ENCODE measurements at places on chromosomes 4 and X. TPM values are rescaled to one million over a fixed set of nuclear protein-coding genes. Genes with fewer than 3 reads are reported as not detected.
A peak's percentile ranks its signal among the peaks of the same experiment; 100 is the strongest.

GRCh38 chr4:2768921-2769336 lies 12.8 kb upstream of the TNIP2 start:
- H3K27ac ChIP-seq: no peak overlapping the region
- H3K4me3 ChIP-seq: no peak overlapping the region
- H3K36me3 ChIP-seq: no peaks in the 10 kb centered on the region
- peaks cover 32% of the 10 kb centered on the region for H3K4me1 ChIP-seq
- DNase-seq: no peak

DNA sequence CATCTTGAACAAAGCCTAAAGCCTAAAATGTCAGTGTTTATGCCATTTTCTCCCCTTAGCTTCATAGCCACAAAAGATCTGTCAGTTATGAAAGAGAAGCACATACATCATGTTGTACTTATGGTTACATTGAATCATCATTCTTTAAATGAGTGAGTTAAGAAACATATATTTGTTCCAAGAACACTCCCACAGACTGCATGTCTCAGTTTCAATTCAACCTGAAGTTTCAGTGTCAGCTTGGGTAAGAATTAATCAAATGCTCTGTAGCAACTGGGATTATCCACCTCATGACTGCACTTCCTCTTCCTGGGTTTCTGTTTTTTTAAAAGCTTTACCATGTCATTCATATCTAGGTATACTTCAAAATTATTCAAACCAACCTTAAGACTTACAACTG lies 3.9 kb upstream of the TMPRSS11B start:
- no peak overlapping the region for H3K4me3 ChIP-seq
- DNase-seq: no peak
- H3K4me1 ChIP-seq: peaks cover 17% of the 10 kb centered on the region
- no peaks in the 10 kb centered on the region for H3K36me3 ChIP-seq

DNA sequence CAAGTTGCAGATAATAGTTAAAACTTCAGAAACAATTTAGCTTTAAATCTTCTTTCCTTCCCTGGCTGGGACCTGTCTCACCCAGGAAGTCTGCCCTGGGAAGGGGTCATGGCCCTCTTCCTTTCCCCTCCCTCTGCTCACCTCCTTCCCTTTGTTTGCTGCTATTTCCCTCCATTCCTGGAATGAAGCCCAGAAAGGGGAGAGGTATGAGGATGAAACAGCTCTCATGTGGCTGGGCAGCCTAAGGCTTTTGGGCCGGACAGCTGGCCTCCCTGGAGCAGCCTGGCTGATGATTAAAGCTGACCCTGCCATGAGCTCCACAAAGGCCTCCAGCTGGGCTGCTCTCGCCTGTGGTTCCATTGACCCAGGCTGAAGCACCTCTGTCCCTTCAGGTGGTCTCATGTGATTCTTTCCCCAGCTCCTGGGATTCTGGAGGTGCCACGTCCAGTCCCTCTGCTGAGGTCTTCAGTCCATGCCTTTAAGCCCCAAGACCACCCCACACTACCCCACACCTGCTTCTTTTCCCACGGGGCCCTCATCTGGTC lies 202.1 kb downstream of the PTTG2 start:
- H3K4me3 ChIP-seq: no peak overlapping the region
- peaks cover 17% of the 10 kb centered on the region for H3K36me3 ChIP-seq
- H3K27me3 ChIP-seq: no peaks in the 10 kb centered on the region
- no peak for DNase-seq
- peak overlapping the region; percentile 94 for H3K27ac ChIP-seq
- H3K4me1 ChIP-seq: peaks cover 79% of the 10 kb centered on the region

DNA sequence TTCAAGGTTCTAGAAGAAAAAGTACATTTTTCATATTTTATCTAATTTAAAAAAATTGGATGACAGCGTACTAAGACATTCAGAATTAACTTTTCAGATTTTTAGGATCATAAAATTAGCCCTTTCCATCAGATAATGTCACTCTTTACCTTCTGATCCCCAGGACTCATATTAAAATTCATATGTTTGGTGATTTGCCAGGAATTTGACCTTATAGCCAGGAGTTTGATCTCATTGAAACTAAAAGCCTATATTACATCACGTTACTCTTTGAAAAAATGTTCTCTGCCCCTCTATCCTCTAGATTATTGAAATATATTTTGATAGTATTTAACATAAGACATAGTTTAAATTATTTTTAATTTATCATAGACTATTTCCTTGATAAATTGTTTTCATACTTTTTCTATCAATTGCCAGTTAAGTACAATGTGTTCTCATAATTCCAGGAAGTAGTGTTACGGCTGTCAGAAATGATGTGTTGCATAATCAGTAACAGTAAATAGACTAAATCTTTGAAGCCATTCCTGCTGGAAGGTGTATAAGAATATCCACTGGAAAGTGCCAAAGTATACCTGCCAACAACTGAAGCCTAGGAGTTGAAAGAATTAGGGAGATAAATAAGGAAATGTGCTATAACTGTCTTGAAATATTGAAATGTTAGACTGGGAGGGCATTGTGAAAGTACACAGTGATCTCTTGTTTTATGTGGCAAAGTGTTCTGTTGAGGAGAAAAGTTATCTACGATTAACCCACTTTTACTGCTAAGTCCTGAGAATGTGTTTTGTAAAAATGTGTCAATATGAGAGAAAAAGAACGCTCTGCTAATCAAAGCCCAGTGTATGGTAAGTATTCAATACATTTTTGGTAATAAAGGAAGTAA lies 32.9 kb upstream of the PDGFC start:
- H3K27ac ChIP-seq: no peak overlapping the region
- H3K27me3 ChIP-seq: no peaks in the 10 kb centered on the region
- no peaks in the 10 kb centered on the region for H3K36me3 ChIP-seq
- H3K4me1 ChIP-seq: no peaks in the 10 kb centered on the region
- no peak overlapping the region for H3K4me3 ChIP-seq
- DNase-seq: no peak

GRCh38 chrX:119997570-119997969 lies 54.0 kb upstream of the NKAP start:
- H3K4me1 ChIP-seq: peaks cover 18% of the 10 kb centered on the region
- H3K27me3 ChIP-seq: peaks cover 67% of the 10 kb centered on the region
- no peaks in the 10 kb centered on the region for H3K36me3 ChIP-seq
- no peak overlapping the region for H3K4me3 ChIP-seq
- H3K27ac ChIP-seq: no peak overlapping the region
- no peak for DNase-seq

DNA sequence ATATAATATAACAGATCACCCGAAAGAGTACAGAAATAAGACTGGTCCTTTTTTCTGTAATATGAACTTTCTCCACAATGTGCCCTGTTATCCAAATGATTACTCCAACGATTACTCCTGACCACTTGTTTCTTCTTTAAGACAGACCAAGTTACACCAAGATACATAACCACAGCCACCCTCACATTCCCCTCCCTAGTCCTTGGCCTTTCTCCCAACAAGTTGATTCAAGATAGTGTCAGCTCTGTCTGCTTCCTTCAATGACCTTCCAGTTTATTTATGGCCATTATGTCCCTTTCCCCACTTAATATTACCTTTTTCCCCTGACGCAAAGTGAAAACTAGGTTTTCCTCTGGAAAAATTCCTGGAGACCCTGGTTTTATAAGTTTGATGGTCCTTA lies 397.2 kb downstream of the FAM47B start:
- H3K4me3 ChIP-seq: no peak overlapping the region
- no peak overlapping the region for H3K27ac ChIP-seq
- DNase-seq: no peak

- no peaks in the 10 kb centered on the region for H3K27me3 ChIP-seq
- H3K36me3 ChIP-seq: no peaks in the 10 kb centered on the region
- peaks cover 34% of the 10 kb centered on the region for H3K4me1 ChIP-seq
- DNase-seq: no peak
- H3K4me3 ChIP-seq: no peak overlapping the region
Measured at GRCh38 chr4:98566361-98567008, 91.9 kb downstream of the TSPAN5 start.

- H3K27me3 ChIP-seq: no peaks in the 10 kb centered on the region
- H3K4me1 ChIP-seq: peaks cover 70% of the 10 kb centered on the region
- peak overlapping the region; percentile 10 for H3K4me3 ChIP-seq
- H3K36me3 ChIP-seq: peaks cover 39% of the 10 kb centered on the region
- peak; percentile 47 for DNase-seq
Measured at GRCh38 chr4:99856166-99856565, 38.1 kb downstream of the LAMTOR3 start.

DNA sequence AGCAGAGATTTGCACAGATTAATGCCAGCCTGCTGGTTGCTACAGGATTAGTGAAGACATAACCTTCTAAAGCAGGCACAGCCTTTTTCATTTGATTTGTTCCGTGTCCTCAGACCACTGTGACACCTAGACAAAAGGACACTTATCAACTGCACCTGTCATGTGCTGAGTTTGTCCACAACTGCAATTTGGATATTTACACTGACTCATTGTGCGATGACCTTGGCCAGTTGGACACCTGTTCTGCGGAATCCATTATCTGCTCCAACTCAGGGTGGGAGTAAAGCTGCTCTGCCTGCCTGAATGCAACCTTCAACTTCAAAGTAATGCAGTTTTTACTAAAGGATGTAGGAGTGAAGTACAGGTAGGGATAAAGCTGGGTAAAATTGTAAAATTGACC lies 4.1 kb upstream of the NR0B1 start:
- no peak for DNase-seq
- no peaks in the 10 kb centered on the region for H3K27me3 ChIP-seq
- no peaks in the 10 kb centered on the region for H3K4me1 ChIP-seq
- H3K36me3 ChIP-seq: no peaks in the 10 kb centered on the region
- H3K27ac ChIP-seq: no peak overlapping the region
- no peak overlapping the region for H3K4me3 ChIP-seq

DNA sequence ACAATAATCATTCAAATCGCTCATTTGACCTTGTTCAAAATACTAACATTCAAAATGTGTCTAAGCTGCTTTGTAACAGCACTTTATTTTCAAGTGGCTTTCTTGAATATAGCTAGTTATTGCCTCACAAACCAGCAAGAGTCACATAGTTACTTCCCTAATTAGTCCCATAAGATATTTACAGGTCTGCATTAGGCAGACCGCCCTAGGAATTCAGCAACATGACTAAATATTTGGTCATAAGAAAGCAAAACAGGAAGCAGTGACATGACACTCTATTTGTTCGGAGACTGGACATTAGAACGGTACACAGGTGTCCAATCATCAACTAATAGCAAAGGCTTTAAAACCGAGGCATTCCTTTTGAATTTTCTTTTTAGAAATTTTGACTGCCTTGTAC lies 262.0 kb downstream of the COL25A1 start:
- DNase-seq: no peak
- H3K4me3 ChIP-seq: no peak overlapping the region
- peaks cover 4% of the 10 kb centered on the region for H3K27me3 ChIP-seq
- H3K36me3 ChIP-seq: no peaks in the 10 kb centered on the region
- H3K4me1 ChIP-seq: no peaks in the 10 kb centered on the region

- peaks cover 7% of the 10 kb centered on the region for H3K36me3 ChIP-seq
- no peaks in the 10 kb centered on the region for H3K27me3 ChIP-seq
- H3K4me1 ChIP-seq: peaks cover 2% of the 10 kb centered on the region
- H3K27ac ChIP-seq: no peak overlapping the region
Measured at GRCh38 chr4:42488114-42488513, 90.8 kb downstream of the SHISA3 start.

- no peaks in the 10 kb centered on the region for H3K27me3 ChIP-seq
- no peak for DNase-seq
- H3K4me3 ChIP-seq: no peak overlapping the region
- H3K36me3 ChIP-seq: no peaks in the 10 kb centered on the region
- no peak overlapping the region for H3K27ac ChIP-seq
Measured at GRCh38 chrX:40938423-40938822, 146.8 kb upstream of the USP9X start.

DNA sequence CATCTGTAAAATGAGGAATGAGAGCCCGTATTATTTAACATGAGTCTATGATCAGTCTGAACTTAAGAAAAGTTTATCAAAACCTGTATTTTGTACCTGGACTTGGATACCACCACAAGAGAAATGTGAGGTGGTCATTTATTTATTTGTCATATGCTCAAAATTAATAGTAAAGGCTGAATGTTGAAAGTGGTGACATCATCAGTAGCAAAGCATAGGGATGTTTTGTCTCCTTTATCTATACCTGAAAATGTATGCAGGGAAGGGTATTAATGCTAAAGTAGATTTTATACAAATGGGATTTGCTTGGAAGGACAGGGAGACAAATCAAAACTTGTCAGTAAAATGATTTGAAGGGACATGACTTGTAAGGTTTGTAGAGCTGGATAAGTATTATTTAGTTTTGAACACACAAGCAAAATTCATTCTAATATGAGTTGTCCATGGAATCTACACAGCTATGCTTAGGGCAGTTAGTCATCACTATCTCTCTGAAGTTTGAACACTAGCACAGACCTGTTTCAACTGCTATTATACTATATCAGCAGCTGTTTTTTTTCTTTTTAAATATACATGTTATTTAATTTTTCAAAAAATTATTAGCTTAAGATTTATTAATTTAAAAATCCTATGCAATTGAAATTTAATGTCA lies 52.4 kb upstream of the GUCY1A1 start:
- H3K27ac ChIP-seq: no peak overlapping the region
- no peak for DNase-seq
- no peak overlapping the region for H3K4me3 ChIP-seq
- H3K4me1 ChIP-seq: no peaks in the 10 kb centered on the region
- no peaks in the 10 kb centered on the region for H3K36me3 ChIP-seq

DNA sequence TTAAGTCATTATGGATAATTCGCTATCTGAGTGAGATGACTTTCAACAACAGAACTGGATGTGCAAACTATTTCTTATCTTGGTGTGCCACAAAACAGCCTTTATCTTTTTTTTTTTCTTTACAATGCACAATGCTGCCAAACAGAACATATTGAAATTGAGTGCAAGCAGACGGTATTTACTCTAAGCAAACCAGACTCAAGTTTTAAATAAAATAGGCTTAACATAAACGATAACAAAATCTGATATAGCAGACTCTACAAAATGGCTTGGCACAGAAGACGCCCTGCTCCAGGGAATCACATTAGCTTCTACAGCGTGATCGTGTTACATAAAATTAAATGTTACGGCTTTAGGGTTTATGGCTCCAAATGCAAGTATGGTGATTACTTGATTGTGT lies 9.6 kb upstream of the STK32B start:
- no peak for DNase-seq
- H3K4me1 ChIP-seq: no peaks in the 10 kb centered on the region
- H3K4me3 ChIP-seq: no peak overlapping the region
- H3K27ac ChIP-seq: no peak overlapping the region
- H3K36me3 ChIP-seq: no peaks in the 10 kb centered on the region
- peaks cover 28% of the 10 kb centered on the region for H3K27me3 ChIP-seq

DNA sequence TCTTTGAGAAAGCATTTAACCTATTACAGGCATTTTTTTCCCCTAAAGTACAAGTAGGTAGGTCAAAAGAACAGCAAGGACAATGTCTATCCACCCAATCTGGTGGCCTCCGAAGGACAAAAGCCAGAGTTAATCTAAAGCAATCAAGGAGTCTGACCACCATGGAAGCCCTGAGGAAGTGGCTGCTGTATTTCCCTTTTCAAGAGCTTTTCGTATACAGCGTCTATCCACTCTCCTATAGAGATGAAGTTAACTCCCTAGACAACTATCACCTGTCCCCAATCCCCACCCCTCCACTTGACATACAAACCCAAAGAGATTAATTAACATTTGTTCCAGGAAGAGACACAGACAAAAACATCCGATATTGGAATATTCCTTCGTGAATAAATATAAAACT lies 85.5 kb downstream of the SNCA start:
- H3K36me3 ChIP-seq: no peaks in the 10 kb centered on the region
- H3K27me3 ChIP-seq: no peaks in the 10 kb centered on the region
- no peak overlapping the region for H3K27ac ChIP-seq

- no peaks in the 10 kb centered on the region for H3K36me3 ChIP-seq
- no peaks in the 10 kb centered on the region for H3K4me1 ChIP-seq
- peaks cover 4% of the 10 kb centered on the region for H3K27me3 ChIP-seq
- DNase-seq: no peak
Measured at GRCh38 chr4:145580906-145581305, 38.3 kb upstream of the MMAA start.

FAM184B gene
- total RNA-seq: not detected

ZDHHC15 gene
- 0.14 TPM for total RNA-seq

CASP6 gene
- total RNA-seq: 29.9 TPM

TLR3 gene
- not detected for total RNA-seq

PRR32 gene
- not detected for total RNA-seq

USP38 gene
- 22.0 TPM for total RNA-seq

PRSS48 gene
- not detected for total RNA-seq

Data from activated CD4-positive, alpha-beta memory T cell treated with anti-CD3 and anti-CD28 coated beads for 36 hours (primary cell).